ENCODE measurements at places on chromosomes 7 and 10.

GRCh38 chr10:32906595-32906994 lies 51.4 kb downstream of the ITGB1 start:
- DNase-seq: no peak

DNA sequence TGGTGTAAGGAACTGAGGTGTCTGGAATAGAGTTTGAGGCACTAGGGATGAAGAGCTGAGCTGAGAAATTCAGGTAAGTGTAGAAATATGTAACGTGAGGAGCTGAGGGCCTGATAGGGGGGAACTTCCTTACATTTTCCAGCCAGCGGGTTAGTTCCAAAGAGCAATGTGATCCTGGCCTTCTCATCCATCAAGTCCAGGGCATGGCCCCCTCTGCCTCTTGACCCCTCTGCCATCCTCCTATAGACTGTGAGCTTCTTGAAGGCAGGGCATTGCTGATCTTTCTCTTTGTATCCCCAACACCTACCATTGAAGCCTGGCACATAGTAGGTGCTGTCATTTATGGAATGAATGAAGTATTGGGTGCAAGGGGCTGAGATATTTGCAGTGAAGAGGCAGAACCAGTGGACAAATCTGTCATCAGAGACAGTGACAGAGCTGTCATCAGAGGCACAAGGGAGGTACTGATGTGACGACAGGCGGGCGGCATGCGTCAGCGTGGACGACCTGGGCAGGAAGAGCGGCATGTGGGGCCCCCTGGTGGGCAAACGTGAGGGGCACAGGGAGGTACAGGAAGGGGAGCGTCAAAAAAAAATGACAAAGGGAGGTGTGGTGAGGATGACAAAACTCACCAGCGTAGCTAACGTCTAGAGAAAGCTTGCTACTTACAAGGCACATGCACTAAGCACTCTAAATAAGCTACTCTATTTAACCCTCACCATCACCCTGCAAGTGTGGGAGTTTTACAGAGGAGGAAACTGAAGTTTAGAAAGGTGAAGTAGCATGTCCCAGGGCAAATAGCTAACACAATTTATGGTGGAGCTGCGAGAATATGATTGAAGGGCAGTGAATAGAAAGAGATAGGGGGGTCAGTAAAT lies 5.2 kb upstream of the CAMK2G start:
- DNase-seq: peak; percentile 84

DNA sequence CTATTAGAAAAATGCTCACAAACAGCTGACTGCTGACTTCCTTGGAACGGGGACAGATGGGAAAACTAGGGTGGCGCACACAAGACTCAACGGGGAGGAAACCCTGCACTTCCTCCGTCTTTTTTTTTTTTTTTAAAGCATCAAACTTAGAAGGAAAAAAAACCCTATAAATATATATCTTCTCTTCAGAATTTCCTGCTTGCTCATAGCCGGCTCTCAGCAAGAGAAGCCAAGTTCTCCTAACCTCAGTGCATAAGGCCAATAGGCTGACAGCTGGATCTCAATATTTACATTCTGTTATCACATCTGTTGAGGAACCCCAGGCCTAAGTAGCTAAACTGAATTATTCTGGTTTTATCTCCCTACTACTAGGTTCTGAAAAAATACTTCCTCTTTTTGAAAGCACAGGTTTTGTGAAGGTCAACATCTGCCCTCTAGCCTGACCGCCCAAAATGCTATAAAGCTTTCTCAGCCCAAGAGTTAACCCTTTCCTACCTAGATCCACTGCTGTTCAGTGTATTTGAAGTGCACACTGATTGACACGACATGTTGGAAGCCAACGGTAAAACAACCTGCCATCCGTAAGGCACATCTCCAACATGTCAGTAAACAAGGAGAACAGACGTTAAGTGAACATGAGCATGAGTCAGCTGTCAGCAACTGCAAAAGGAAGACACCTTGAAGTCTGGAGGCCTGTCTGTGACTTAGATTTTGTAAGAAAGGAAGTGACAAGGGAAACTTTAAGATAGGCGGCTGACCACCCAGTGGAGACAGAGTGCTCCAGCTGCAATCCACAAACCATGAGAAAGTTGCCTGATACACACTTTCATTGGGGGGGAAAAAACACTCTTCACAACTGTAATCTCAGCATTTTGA lies 83.8 kb downstream of the EBLN1 start:
- peak; percentile 6 for DNase-seq

GRCh38 chr10:28668363-28669226 lies 8.7 kb upstream of the BAMBI start:
- peak; percentile 48 for DNase-seq

GRCh38 chr7:114862406-114862805 lies 59.5 kb upstream of the MDFIC start:
- DNase-seq: no peak

DNA sequence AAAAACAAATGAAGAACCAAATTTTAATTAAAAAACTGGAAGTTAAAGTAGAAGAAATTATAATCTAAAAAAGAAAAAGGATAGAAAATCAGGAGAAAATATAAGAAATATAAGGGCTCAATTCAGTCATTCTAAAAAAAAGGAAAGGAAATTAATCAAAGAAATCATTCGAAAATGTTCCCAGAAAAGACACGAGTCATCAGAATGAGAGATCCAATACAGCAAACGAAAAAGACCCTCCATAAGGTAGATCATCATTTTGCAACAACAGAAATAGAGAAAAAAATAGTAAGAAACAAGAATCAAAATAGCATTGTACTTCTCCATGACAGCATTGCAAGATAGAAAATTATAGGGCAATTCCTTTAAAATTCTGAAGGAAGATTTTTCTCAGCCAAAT lies 22.5 kb upstream of the DGKI start:
- DNase-seq: no peak

GRCh38 chr7:77353407-77353721 lies 62.8 kb downstream of the GSAP start:
- no peak for DNase-seq

GRCh38 chr10:48500771-48501170 lies 104.1 kb downstream of the ARHGAP22 start:
- DNase-seq: no peak

DNA sequence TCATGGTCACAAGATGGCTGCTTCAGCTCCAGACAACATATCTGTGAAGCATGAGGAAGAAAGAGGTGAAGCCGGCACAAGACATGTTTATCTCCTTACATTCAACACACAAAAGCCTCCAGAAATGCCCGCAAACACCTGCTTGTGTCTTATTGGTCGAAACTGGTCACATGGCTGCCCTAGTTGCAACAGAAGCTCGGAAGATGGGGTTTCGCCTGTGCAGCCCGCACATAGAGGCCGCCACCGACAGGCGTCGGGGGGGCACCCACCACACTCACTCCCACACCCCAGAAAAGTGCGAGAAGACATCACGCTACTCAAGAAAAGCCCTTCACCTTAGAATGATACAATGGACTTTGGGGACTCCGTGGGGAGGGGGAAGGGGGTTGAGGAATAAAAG lies 63.0 kb upstream of the MGMT start:
- no peak for DNase-seq

DNA sequence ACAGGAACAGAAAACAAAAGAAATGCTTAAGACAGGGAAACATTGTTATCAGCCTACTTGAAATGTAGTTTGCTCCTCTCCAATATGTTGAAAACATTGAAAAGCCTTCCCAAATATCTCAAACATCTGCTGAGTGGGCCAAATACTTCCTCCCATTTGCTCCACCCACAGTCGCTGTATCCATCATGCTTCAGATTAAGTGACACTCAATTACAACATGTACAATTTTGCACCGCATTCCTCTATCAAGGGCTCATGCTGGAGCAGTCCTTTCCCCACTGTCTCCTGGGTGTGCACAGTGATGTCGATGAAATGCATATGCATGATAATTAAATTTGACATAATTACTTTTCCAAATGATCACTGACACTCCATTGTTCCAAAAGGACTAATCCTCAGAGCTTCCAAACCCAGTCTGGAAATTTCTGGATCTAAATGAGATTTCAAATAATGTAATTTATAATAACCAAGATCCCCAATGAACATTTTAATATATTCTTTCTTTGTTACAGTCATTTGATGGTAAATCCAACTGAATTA lies 604.6 kb downstream of the GRID1 start:
- no peak for DNase-seq

DNA sequence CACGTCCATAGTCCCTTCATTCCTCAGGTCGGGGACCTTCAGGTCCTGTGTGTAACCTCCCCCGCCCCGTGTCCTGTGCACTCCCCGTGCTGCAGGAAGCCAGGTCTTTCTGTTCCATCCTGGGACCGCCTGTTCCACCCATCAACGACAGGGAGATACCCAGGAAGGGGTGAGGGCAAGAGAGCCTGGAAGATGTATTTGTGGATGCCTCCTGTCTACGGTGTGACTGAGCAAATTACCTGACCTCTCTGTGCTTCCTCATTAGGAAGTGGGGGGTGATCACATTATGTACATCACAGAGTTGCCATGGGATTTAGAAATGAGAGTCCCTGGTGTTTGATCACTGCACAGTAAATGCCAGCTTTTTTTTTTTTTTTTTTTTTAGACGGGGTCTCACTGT lies 46.3 kb downstream of the GRID2IP start:
- no peak for DNase-seq

DNA sequence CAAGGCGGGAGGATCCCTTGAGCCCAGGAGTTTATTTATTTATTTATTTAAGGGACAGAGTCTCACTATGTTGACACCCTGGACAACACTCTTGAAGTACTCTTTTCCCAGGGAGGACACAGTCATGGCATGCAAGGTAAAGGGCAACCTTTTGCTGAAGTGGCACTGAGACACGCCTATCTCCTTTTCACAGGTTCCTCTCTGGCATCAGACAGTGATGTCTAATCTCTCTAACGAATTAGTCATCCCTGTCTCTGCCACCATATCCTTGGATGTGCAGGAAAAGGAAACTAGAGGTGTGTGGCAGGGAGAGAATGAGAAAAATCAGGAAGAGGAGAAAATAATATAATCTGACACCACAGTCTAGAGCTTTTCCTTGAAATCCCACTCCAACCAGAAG lies 19.5 kb downstream of the CPVL start:
- no peak for DNase-seq

- DNase-seq: no peak
These were observed 10.4 kb upstream of the NACAD start for GRCh38 chr7:45098983-45099839.

Data from GM06990 (cell line).